ENCODE measurements at places on chromosomes 3 and 15. TPM values are rescaled to one million over a fixed set of nuclear protein-coding genes. Genes with fewer than 3 reads are reported as not detected.

- peak; percentile 74 for DNase-seq
These were observed 53.2 kb downstream of the LHFPL4 start for GRCh38 chr3:9500108-9501050.

- no peak for DNase-seq
These were observed 30.8 kb downstream of the SH3GL3 start for GRCh38 chr15:83477808-83478537.

Gene SENP5
- 35.6 TPM for total RNA-seq

DNA sequence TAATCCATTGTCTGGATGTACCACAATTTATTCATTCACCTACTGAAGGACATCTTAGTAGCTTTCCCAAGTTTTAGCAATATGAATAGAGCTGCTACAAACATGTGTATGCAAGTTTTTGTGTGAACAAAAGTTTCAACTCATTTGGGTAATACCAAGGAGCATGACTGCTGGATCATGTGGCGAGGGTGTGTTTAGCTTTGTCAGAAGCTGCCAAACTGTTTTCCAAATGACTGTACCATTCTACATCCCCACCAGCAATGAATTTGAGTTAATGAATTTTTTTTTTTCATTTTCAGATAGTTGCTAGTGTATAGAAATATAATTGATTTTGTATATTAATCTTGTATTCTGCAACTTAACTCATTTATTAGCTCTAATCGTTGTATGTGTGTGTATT lies 20.0 kb upstream of the ELP6 start:
- DNase-seq = no peak

DNA sequence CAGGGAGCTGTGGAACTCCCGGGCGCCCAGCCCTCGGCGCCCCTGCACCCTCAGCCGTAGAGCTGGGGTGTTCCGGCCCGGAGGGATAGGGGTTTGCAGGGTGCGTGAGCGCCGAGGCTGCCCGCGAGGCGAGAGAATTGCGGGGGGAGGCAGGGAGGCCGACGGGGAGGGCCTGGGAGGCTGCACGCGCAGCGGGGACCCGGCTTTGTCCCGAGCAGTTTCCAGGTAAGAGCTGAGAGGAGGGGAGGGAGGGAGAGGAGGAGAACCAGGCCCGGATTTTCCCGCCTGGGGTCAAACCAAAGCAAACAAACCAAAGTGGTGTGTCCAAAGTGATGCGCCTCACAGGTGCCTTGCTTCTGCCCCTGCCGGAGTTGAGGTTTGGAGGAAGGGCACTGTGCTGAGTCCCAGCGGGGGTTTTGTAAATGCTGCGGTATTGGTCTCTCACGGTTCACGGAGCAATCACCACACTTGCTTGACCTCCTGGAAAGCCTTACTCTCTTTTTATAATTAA lies 146.4 kb downstream of the TJP1 start:
- no peak for DNase-seq

Gene ALPK3
- not detected for total RNA-seq

- DNase-seq = no peak
These were observed 46.9 kb downstream of the ZNF710 start for GRCh38 chr15:90047956-90048575.

- no peak for DNase-seq
These were observed 36.1 kb upstream of the EPHB3 start for GRCh38 chr3:184525337-184526087.

DNA sequence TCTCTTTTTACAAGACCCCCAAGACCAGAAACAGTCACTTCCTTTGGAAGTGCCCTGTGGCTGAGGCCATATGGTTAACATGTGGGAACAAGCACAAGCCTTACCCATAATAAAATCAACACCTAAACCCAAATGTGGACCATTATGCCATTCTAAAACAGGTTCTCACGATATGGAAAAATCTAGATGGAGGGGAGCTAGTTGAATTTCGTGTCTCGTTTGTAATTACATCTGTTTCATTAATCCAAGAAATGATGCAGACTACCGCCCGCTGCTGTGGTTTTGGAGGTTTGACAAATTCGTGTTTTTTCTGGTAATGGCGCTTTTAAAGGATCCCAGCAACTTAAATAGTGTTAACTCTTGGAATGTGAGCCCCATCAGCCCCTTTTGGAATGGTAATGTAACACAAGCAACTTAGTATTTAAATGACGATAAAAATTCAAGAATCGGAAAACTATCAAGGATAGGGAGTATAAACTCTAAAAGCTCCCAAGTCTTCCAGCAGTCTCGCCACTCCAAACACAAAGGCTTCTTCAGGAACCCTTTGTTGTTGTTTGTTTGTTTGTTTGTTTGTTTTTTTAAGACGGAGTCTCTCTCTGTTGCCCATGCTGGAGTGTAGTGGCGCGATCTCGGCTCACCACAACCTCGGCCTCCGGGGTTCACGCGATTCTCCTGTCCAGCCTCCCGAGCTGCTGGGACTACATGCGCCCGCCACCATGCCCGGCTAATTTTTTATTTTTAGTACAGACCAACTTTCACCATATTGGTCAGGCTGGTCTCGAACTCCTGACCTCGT lies 1.1 kb downstream of the CNBP start:
- peak; percentile 46 for DNase-seq

Gene BCHE
- total RNA-seq = not detected

- DNase-seq = no peak
These were observed 47.5 kb downstream of the SACM1L start for GRCh38 chr3:45736707-45737106.

Gene TMEM212
- not detected for total RNA-seq

GRCh38 chr15:99411234-99411633 lies 154.6 kb upstream of the MEF2A start:
- DNase-seq = no peak

DNA sequence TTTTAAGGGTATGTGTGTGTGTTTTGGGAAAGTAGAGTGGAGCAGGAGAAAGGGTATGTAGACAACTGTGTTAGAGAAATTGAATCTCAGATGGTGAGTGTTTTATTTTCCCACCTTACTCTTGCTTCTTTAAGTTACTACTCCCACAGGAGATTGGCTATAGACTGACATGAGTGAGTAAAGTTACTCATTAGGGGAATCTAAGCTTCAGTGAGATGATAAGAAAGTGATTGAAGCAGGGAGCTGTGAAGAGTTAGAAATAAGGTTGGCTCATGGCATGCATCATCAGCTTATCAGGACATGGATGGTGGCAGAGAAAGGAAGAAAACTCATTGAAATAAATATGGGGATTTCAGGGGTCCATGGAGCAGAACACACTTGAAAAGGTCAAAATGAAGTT lies 88.9 kb downstream of the MBNL1 start:
- no peak for DNase-seq

DNA sequence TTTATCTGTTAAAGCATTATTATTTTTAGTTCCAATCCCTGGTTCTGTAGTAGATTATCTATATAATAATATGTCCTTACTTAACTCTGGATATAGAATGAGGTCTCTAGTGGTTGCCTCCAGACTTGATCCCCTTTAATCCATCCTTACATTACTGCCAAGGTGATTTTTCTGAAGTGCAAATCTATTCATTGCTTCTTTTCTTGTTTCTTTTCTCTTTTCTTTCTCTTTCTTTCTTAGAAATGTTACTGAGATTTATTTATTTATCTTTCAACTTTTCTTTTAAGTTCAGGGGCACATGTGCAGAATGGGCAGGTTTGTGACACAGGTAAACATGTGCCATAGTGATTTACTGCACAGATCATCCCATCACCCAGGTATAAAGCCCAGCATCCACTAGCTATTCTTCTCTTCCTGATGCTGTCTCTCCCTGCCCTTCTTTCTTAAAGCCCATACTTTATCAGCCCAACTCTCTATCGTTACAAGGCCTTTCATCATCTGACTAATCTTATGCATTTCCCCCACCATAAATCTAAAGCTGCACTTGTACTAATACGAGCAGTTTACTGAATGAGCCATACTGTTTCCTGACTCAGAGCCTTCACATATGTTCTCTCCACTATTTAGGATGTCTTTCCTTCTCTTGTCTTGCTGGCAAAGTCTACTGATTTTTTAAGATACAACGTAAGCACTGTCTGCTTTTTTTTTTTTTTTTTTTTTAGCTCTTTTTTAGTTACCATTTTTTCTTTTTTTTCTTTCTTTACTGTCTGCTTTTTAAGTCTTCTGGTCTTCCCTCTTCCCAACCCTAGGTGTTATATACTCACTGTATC lies 4.6 kb downstream of the GLCE start:
- DNase-seq = peak; percentile 4

DNA sequence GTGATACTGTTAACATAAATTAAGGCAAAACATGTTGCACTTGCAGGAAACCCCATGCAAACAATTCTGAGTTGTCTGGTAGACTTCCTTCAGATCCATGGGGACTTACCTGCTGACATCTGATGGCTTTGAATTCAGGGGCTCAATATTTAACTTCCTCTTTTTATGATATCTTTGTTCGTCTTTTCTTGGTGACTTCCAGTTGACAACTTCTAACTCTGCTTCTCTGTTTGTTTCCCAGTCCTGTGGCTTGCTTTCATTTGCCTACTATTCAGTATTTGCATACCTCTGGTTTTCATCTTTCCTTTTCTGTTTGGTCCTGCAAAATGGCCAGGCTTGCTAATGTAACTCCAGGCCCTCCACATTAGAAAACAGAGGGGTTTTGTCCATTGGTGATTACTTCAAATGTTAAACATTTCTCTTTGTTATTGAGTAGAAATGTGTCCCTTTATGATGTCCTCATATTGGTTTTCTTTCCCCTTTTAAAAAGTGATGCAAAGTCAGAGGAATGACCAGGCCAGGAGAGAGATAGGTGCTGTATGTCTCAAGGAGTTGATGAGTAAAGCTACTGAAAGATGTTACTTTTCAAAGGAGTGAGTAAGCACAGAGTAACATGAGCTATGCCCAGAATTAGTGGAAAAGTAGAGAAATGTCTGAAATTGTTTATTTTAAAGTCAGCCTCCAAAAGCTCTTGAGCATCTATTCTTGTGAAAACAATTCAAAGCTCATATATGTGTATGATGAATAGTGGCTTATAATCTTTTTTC lies 335.9 kb downstream of the LPP start:
- no peak for DNase-seq
